ENCODE measurements at places on chromosomes 5 and 9. TPM values are rescaled to one million over a fixed set of nuclear protein-coding genes. Genes with fewer than 3 reads are reported as not detected.

The PCDHB2 gene
- 5.9 TPM for polyA plus RNA-seq

GRCh38 chr5:58241389-58241788 is 218.5 kb downstream of the PLK2 start:
- no peak for DNase-seq

DNA sequence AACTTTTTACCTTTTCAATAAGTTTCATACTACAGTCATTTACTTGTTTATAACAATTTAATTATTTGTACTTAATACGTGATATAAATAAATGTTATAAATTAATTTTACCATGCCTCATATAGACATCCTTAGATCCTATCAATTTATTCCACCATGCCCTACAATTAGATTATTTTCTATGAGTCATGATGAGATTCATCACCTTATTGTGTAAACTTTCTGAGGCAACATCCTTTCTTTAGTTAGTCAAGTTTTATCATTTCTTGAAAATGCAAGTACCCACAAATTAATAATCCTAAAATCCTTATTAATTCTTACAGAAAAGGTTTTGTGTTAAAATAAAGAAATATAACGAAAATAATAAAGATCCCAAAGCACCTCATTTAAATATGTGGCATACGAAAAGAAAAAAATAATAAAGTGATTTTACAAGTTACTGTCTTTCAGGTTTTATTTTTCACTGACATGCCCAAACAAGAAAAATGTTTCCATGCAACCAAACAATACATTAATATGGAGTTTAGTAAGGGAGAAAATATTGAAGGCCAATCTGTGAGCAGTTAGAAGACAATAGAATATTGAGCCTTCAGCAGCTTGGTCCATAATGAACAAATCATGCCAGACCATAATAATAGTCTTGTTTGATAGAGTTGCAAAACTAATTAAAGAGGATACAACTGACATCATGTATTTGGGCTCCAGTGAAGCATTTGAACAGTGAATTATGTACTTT is 188.7 kb upstream of the MRPS30 start:
- no peak for DNase-seq

GRCh38 chr9:10005206-10005605 is 607.6 kb downstream of the PTPRD start:
- DNase-seq, result peak; percentile 10

GRCh38 chr9:71638627-71639026 is 129.7 kb downstream of the CEMIP2 start:
- no peak for DNase-seq

GRCh38 chr9:2285416-2286332 is 270.5 kb downstream of the SMARCA2 start:
- DNase-seq, result no peak

Data from left lung (tissue), 14 donors.